ENCODE measurements at places on chromosomes 6 and 20.

DNA sequence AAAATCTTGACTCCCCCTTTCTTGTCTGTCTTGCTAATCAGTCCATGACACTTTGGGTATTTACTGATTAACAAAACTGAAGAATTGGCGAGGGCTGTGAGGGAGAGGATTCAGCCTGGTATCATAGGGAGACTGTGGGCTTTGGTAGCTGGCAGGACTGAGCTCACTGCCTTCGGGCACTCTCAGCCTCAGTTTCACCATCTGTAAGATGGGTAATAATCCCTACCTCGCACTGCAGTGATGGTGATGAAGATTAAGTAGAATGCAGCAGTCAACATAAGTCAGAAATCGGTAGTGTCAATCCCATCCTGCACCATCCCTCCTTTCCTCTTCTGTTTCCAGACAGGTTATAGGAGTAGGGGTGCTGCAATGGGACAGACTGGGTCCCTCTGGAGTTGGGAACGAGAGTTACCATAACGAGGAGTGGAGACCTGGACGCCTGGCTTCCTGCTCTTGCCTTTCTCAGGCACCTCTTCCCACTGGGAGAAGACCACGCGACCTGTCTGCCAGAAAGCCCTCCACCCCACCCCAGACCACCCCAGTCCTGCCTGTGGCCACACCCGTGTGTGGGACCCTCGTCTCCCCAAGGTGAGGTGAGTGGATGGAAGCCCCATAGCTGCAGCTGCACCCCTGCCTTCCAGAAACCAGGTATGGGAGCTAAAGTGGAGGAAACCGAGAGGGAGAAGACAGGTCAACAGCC, 99.1 kb downstream of the SNX5 start:
- DNase-seq, result no peak

DNA sequence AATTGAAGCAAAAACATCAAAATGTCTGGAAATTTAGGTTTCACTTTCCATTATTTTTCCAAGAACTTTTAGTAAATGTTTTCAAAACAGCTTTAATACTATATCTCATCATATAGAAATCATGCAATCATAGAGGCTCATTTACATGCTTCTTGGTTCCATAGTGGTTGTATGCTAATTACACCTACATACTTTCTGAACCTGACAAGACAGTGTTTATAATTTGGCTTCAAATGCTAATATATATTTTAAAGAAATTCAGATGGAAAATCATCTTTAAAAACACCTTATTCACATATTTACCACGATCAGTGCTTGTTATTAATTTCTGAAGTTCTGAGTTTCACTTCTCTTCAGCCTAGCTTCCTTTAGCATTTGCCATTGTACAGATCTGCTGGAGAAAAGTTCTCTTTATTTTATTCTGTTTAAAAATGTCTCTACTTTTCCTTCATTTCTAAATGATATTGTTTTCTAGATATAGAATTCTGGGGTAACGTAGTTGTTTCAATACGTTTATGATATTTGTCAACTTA, 89.9 kb downstream of the PLCB1 start:
- DNase-seq, result no peak

DNA sequence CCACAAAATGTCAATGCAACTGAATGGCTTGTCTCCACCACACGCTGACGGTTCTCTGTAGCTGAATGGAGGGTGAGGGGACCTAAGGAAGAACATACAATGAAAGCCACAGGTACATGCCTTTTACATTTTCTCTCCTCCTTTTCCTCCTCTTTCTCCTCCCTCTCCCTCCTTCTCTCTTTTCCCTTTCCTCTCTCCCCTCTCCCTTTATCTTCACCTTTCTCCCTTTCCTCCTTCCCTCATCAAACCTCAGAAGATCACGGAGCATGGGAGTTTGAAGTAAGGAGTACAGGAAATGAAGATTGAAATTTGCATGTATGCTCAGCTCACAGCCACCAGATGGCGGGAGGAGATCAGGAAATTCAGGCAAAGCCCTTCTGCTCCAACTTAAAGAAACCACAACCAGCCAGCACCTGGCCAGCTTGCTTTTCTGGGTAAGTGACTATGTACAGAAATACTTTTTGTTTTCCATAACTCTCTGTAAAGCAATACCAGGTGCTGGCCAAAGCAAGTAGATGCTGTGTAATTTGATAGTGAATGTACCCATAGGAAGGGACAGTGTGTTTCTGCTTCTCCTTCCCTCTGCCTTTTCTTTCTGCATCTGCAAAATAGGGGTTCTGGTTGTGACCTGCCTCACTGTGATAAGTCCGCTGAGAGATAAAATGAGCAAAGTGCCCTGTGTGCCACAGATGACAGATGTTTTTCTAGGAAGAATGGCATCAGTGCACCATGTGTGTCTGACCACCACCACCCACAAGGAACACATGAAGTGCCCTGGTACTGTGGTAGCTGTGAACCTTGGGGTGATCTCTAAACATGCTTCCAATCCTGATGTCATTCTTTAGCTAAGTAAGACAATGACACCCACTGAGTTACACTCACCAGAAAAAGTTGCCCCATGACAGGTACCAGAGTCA, 18.6 kb upstream of the FOXO3 start:
- peak; percentile 46 for DNase-seq

GRCh38 chr6:170285482-170285881, 5.4 kb downstream of the DLL1 start:
- DNase-seq, result no peak
